ENCODE measurements at places on chromosomes 3 and 15. TPM values are rescaled to one million over a fixed set of nuclear protein-coding genes. Genes with fewer than 3 reads are reported as not detected.
A peak's percentile ranks its signal among the peaks of the same experiment; 100 is the strongest.

DNA sequence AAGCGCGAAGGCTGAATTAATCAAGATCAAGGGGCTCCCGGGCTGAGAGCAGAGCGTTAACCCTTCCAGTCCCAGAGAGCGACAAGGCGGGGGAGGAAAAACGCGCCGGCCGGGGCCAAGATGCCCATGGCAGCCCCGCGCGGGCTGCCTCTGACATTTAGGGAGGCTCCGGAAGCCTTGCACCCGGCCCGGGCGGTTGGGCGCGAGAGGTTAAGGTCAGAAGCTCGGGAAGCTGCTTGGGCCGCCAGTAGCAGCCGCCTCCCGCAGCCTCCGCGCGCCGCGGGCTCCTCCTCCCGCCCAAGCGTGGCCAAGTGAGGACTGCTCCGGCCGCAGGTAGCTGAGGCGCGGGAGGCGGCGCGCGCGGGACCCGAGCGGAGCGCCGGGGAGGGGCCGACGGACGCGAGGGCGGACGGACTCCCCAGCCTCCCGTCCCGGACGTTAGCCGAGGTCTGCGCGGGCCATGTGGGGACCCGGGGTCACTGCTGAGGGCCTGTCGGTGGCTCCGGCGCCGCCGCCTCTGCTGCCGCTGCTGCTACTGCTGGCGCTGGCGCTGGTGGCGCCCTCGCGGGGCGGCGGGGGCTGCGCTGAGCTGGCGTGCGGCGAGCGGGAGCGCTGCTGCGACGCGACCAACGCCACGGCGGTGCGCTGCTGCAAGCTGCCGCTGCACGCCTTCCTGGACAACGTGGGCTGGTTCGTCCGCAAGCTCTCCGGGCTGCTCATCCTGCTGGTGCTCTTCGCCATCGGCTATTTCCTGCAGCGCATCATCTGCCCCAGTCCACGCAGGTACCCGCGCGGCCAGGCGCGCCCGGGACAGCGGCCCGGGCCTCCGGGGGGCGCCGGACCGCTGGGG lies at the start of gene C3orf80:
TSS of gene C3orf80 (plus strand) at position 247 of the 850 bp plus-strand sequence. CDS start at position 461, 214 bp downstream.
- H3K4me3 ChIP-seq, result peak within 1 kb of the TSS; percentile 34
- H3K4me1 ChIP-seq, result peaks cover 5% of the 10 kb centered on the region
- peak within 1 kb of the TSS; percentile 35 for H3K27ac ChIP-seq
- H3K36me3 ChIP-seq, result no peaks in the 10 kb centered on the region
- H3K27me3 ChIP-seq, result peaks cover 59% of the 10 kb centered on the region

Gene RPP25
- total RNA-seq, result 7.2 TPM

DNA sequence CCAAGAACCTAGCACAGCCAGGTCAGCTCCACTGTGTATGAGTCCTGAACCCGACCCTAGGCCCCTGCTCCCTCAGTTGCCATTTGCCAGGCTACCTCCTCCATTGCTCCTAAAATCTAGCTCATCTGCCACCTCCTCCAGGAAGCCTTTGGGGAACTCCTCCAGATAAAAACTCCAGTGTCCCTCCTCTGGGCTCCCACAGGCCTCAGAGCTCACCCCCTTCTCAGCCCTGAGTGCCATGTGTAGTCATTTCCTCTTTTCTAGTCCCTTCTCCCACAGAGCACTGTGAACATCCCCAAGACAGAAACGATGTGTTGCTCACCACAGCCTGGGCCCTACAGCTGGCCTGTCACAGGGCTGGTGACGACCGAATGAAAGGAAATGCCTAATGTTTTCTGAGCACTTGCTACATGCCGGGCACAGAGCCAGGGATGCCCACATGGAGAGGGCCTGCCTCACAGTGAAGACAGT lies 61.0 kb downstream of the IQSEC1 start:
- ATAC-seq, result peak; percentile 75
- H3K27ac ChIP-seq, result no peak overlapping the region
- no peak overlapping the region for H3K4me3 ChIP-seq
- H3K4me1 ChIP-seq, result no peaks in the 10 kb centered on the region

Gene VEPH1
- 0.62 TPM for total RNA-seq

Gene SAXO2
- total RNA-seq, result 0.27 TPM

DNA sequence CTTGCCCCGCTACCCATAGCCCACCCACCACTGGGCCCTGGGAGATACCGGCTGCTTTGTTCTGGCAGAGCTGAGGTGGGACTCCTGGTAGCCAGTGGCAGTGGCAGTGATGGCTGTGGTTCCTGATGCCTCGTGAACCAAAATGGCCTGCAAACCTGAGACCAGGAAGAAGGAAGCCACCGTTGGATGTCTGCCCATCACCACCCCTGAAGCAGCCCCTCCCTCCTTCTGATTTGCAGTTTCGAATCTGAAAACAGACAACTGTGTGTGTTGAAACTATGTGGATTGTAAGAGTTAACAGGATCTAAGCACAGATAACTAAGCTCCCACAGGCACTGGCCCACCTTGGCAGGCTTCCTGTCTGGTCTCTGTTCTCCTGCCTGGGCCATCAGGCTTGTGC lies 66.6 kb downstream of the NUP210 start:
- no peak overlapping the region for H3K4me3 ChIP-seq
- no peaks in the 10 kb centered on the region for H3K27me3 ChIP-seq
- no peak for ATAC-seq
- no peaks in the 10 kb centered on the region for H3K4me1 ChIP-seq
- H3K27ac ChIP-seq, result no peak overlapping the region

- H3K27ac ChIP-seq, result no peak overlapping the region
- ATAC-seq, result no peak
- no peak overlapping the region for H3K4me3 ChIP-seq
Observed at GRCh38 chr3:100865442-100865841, 127.8 kb downstream of the ABI3BP start.

- H3K36me3 ChIP-seq, result no peaks in the 10 kb centered on the region
- no peak for ATAC-seq
- no peaks in the 10 kb centered on the region for H3K4me1 ChIP-seq
- H3K27ac ChIP-seq, result no peak overlapping the region
Observed at GRCh38 chr3:8976540-8977182, 13.4 kb upstream of the RAD18 start.

Gene RETNLB
- not detected for total RNA-seq

DNA sequence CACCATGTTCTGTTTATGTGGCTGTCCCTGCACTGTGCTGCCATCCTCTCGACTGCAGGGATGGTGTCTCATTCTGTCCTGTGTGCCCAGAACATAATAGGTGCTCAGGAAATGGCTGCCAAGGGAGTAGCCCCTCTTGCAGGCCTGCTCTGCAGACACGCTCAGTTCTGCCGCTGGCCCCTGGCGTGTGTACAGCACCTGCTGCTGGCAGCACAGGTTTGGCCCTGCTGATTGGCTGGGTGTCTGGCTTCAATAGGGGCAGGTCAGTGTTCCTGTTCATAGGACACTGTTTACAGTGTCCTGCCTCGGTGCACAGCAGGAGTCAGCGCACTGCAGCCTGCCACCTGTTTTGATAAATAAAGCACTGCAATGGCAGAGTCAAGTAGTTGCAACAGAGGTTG lies 146.9 kb downstream of the DNAJB8 start:
- H3K4me1 ChIP-seq, result no peaks in the 10 kb centered on the region
- peaks cover 33% of the 10 kb centered on the region for H3K36me3 ChIP-seq
- no peak overlapping the region for H3K27ac ChIP-seq
- no peak for ATAC-seq

DNA sequence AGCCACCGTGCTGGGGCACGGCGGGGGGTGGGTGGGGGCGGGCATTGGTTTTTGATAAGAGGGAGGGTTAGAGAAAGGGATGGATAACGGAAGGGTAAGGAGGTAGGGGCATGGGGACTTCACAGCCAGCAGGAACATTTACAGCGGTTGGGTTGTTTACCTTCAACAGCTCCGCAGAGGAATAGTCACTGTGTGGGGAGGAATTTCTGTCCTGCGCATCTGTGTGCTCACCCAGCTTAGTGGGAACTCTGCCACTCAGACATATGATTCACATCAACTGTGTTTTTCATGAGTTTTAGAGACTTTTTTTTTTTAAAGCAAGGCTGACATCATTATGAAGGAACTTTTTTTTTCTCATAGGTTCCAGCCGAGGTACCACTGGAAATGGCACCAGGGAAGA lies 19.6 kb downstream of the CHRD start:
- H3K4me3 ChIP-seq, result no peak overlapping the region
- H3K27ac ChIP-seq, result no peak overlapping the region
- no peaks in the 10 kb centered on the region for H3K4me1 ChIP-seq

Gene ZNF662
- total RNA-seq, result 18.2 TPM

DNA sequence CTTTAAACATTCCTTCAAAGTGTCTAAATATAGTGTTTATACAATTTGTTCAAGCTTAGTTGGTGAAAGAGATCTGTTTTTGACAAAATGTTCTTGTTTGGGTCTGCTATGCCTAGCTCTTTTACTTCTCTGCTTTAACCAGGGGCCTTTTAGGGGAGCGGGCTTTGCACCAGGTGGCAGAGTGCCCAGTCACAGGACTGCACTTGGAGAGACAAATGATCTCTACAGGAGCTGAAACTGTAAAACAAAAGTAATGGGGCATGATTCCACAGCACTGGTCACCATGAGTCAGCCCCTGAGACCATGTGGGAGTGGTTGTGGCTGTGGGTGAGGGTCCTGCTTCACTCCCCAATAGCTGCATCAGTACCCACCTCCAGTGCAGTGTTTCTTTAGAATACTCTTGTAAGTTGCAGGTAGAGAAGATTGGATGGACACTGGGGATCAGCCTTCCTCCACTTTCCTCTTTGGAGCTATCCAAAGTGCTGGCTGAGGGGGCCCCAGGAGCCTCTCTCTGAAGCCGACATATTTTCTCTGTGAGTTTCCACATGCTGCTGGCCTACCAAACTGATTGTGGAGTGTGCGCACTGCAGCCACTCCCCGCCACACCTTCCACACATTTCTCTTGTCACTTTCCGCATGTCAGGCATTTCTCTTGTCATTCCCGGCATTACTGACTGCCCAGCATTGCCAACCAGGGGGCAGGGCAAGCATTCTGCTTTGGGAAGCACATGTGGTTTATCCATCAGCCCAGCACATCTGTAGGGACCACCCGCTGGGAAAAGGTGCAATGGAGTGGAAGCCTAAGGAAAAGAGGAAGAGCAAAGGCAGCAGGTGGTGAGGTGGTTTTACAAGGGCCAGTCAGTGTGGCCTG lies 110.0 kb downstream of the EPHB1 start:
- no peaks in the 10 kb centered on the region for H3K36me3 ChIP-seq
- no peak overlapping the region for H3K4me3 ChIP-seq
- H3K27ac ChIP-seq, result no peak overlapping the region
- no peak for ATAC-seq

Gene TMEM212
- not detected for total RNA-seq

- no peak overlapping the region for H3K4me3 ChIP-seq
- no peaks in the 10 kb centered on the region for H3K27me3 ChIP-seq
- H3K27ac ChIP-seq, result no peak overlapping the region
- ATAC-seq, result no peak
Observed at GRCh38 chr3:197525706-197526105, 30.1 kb downstream of the BDH1 start.

DNA sequence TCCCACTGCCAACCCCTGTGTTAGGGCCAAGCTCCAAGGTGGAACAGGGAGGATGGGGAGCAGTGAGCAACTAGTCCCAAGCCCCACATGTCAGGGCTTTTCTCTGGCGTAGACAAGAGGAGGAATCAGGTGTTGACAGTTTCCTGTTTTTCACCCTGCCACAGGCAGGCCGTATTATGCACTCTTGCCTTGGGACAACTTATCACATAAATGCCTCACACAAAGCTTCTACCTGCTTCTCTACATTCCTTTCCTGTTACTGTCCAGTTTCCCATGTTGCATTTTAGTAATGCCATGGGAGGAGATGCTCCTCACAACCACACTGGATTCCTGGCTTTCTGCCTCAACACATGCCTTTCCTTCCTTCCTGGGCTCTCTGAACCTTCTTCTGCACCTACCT lies 381.2 kb upstream of the ATP11B start:
- no peak overlapping the region for H3K4me3 ChIP-seq
- no peaks in the 10 kb centered on the region for H3K36me3 ChIP-seq
- no peak overlapping the region for H3K27ac ChIP-seq

GRCh38 chr15:70651303-70651845 lies 112.0 kb downstream of the UACA start:
- H3K4me1 ChIP-seq, result no peaks in the 10 kb centered on the region
- no peak for ATAC-seq
- H3K27me3 ChIP-seq, result no peaks in the 10 kb centered on the region
- H3K36me3 ChIP-seq, result no peaks in the 10 kb centered on the region
- H3K4me3 ChIP-seq, result no peak overlapping the region
- H3K27ac ChIP-seq, result no peak overlapping the region

- no peaks in the 10 kb centered on the region for H3K27me3 ChIP-seq
- ATAC-seq, result no peak
- no peaks in the 10 kb centered on the region for H3K4me1 ChIP-seq
- H3K36me3 ChIP-seq, result no peaks in the 10 kb centered on the region
- no peak overlapping the region for H3K4me3 ChIP-seq
- H3K27ac ChIP-seq, result no peak overlapping the region
Observed at GRCh38 chr3:138263104-138263503, 66.5 kb downstream of the NME9 start.

DNA sequence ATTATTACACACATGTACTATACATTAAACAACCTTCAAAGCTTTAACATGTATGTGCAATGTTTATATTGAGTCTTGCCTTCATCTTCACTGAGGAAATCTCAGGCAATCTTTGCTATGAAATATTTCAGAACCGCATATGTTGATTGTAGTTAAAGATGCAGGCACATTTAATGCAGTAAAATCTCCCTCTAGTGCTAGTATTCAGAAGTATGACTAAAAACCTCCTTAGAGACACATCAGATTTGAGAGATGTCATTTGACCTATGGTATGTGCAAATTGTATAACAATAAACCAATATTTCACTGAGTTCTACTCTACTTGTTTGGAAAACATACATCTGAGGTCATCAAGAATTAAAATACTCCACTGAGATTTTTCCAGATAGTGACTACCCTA lies 123.8 kb upstream of the C15orf61 start:
- no peak for ATAC-seq
- H3K4me3 ChIP-seq, result no peak overlapping the region
- no peaks in the 10 kb centered on the region for H3K4me1 ChIP-seq
- H3K27me3 ChIP-seq, result no peaks in the 10 kb centered on the region
- H3K36me3 ChIP-seq, result no peaks in the 10 kb centered on the region

DNA sequence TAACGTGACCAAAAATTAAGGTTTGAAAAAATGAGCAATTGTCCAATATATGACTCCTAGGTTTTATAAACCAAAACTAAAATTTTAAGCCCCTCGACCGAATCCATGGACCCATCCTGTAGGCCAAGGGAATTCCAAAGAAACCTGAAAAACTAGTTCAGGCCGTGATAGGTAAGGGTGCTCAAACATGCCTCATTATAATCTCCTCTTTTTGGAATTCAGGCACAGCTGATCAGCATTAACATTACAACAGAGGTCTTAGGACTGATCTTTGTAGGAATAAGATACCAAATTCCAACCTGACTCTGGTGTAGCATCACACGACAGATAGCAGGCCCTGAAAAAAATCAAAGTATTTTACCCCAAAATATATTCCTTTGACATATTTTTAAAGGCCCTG lies 155.7 kb downstream of the NEK10 start:
- no peak overlapping the region for H3K4me3 ChIP-seq
- no peak for ATAC-seq
- no peaks in the 10 kb centered on the region for H3K4me1 ChIP-seq
- no peak overlapping the region for H3K27ac ChIP-seq
- no peaks in the 10 kb centered on the region for H3K27me3 ChIP-seq
- no peaks in the 10 kb centered on the region for H3K36me3 ChIP-seq

Data from gastroesophageal sphincter (tissue), 4 donors.